ENCODE measurements at places on chromosomes 1 and 21.

- no peak for DNase-seq
Observed at GRCh38 chr21:36761685-36762084, 62.8 kb downstream of the SIM2 start.

- no peak for DNase-seq
Observed at GRCh38 chr1:58939666-58940370, 156.0 kb upstream of the JUN start.

- no peak for DNase-seq
Observed at GRCh38 chr1:233972563-233972950, 68.1 kb downstream of the SLC35F3 start.

DNA sequence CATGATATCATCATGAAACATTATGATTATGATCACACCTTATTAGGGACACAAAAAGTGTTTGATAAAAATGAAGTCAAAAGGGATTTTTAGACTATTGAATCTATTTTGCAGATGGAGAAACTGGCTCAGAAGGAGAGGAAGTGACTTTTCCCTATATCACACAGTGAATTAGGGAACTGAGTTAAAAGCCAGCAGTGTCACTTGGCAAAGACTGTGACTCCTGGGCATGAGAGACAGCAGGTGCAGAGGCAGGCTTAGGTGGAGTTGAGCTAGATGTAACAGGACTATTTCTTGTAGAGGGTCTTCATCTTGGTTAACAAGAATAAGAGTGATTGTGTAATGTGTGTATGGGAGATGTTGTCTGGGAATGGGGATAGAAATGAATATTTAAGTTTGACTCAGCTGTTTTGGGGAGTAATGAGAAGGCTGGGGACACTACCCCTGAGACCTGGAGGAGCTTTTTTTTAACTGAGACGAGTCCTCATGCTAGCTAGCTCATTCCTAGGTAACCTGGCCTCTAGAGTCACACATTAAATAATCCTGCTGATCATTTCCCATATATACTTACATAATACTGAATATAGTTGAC is 1.0 kb upstream of the CD84 start:
- no peak for DNase-seq

GRCh38 chr1:203478986-203479385 is 3.4 kb downstream of the PRELP start:
- no peak for DNase-seq

DNA sequence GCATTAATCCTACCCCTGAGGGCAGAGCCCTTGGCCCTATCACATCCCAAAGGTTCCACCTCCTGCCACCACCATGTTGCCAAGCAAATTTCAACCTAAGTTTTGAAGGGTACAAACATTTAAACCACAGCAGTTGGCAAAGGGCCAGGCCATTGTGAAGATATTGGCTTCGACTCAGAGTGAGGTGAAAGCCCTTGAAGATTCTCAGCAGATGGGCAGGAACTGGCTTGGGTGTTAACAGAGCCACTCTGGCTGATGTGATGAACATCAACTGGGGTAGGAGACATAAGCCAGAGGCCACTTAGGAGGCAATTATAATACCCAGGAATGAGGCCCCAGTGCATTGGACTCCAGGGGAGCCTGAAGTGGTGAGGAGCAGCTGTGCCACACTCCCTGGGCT is 207.7 kb upstream of the KAZN start:
- no peak for DNase-seq

DNA sequence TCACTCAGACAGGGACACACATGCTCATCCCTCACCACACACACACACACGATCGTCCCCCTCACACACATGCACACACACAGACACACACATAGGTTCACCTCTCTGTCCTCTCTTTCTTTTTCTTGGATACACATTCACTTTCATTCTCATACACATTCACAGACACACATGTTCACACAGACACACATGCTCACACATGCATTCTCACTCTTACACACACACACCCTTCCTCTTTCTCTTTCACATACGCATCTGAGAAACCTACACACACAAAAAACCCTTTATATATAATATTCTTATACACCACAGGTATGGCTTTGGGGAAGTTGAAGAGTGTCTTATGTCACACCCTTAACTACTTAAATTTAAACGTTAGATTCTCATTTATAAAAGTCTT is 248.6 kb upstream of the RUNX1 start:
- DNase-seq: no peak

- no peak for DNase-seq
Observed at GRCh38 chr1:233750139-233750538, 136.2 kb downstream of the KCNK1 start.

DNA sequence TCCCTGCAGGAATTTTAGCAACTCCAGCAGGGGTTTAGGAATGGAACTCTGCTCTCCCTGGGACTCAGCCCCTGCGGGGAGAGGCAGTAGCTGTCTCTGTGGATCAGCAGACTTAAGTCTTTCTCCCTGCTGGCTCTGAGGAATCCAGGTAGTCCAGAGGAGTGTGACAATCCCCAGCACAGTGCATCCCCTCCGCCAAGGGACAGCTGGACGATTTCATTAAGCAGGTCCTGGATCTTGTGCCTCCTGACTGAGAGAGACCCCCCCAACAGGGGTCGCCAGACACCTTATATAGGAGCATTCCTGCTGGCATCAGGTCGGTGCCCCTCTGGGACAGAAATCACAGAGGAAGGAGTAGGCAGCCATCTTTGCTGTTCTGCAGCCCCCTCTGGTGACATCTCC is 30.6 kb downstream of the AKT3 start:
- DNase-seq: no peak

GRCh38 chr1:12426030-12426429 is 192.0 kb downstream of the DHRS3 start:
- no peak for DNase-seq

DNA sequence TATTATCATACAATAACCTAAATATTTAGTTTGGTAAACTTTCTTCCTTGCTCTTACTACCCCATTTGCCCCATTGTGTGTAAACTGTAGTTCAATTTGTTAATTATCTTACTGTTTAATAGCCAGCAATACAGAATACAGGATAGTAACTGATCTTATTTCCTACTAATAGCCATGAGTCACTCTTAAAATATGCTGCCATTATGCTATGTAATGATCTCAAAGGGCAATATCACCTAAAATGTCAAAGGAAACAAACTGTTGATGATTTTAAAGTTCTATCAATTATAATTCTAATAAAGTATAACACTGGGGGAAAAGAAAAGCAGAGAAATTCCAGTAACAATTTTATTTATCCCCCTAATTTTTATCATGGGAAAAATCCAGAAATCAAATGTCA is 4.3 kb downstream of the SLC30A1 start:
- DNase-seq: no peak

GRCh38 chr1:199759268-199759730 is 268.2 kb upstream of the NR5A2 start:
- no peak for DNase-seq

- no peak for DNase-seq
Observed at GRCh38 chr1:12368646-12369045, 138.8 kb downstream of the VPS13D start.

All from HFF-Myc (cell line).